ENCODE measurements at places on chromosomes 3 and 15. TPM values are rescaled to one million over a fixed set of nuclear protein-coding genes. Genes with fewer than 3 reads are reported as not detected.

Gene ADGRG7
- not detected for total RNA-seq

- no peak for DNase-seq
Measured at GRCh38 chr3:114902691-114903101, 244.4 kb downstream of the ZBTB20 start.

GRCh38 chr3:59483191-59483590 lies 433.4 kb upstream of the CFAP20DC start:
- DNase-seq, result no peak

- DNase-seq, result no peak
Measured at GRCh38 chr3:100978011-100978659, 15.1 kb downstream of the ABI3BP start.
